NCI-H1417 (cell line): ENCODE measurements at places on chromosomes 7 and 10.

- DNase-seq: no peak
Measured at GRCh38 chr10:114352653-114353298, 51.5 kb downstream of the AFAP1L2 start.

- DNase-seq: peak; percentile 87
Measured at GRCh38 chr7:103075337-103075918, 488 bp downstream of the ARMC10 start.

DNA sequence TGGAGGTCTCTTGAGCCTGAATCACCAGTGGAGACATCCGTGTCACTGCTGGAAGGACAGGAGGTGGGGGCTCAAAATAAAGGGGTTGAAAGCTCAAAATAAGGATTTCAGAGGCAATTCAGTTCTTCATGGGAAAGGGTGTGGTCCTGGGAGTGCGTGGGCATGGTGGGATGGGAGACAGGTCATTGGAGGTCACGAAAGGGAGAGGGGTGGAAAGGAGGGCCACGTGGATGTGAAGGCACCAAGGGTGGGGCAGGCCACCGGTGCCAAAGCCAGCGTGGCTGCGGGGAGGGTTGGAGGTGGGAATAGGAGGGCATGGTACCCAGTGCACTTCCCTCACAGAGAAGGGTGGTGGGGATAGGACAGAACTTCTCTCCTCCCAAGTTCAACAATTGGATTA, 59.7 kb downstream of the HTR5A start:
- DNase-seq: no peak

- DNase-seq: no peak
Measured at GRCh38 chr7:129470411-129470810, 31.9 kb upstream of the SMKR1 start.

- DNase-seq: no peak
Measured at GRCh38 chr7:29442146-29442545, 121.5 kb upstream of the PRR15 start.

- no peak for DNase-seq
Measured at GRCh38 chr7:105016709-105017656, 3.0 kb downstream of the KMT2E start.

DNA sequence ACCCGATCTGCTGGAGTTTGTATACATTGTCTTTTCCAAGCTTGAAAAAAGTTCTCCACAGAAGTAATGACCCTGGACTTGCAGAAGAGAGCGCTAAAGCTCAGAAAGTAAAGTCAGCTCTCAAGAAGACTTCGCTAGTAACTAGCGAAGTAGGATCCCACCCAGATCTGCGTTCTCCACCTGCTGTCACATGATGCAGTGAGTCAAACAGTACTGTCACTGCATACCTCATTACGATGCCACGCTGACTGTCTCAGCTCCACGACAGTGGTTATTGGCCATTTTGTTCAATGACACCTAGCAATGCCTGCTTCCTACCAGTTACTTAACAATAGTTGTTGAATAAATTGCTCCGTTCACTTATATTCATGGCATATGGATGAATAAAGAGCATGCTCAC, 29.7 kb upstream of the SEC61G start:
- DNase-seq: peak; percentile 18

DNA sequence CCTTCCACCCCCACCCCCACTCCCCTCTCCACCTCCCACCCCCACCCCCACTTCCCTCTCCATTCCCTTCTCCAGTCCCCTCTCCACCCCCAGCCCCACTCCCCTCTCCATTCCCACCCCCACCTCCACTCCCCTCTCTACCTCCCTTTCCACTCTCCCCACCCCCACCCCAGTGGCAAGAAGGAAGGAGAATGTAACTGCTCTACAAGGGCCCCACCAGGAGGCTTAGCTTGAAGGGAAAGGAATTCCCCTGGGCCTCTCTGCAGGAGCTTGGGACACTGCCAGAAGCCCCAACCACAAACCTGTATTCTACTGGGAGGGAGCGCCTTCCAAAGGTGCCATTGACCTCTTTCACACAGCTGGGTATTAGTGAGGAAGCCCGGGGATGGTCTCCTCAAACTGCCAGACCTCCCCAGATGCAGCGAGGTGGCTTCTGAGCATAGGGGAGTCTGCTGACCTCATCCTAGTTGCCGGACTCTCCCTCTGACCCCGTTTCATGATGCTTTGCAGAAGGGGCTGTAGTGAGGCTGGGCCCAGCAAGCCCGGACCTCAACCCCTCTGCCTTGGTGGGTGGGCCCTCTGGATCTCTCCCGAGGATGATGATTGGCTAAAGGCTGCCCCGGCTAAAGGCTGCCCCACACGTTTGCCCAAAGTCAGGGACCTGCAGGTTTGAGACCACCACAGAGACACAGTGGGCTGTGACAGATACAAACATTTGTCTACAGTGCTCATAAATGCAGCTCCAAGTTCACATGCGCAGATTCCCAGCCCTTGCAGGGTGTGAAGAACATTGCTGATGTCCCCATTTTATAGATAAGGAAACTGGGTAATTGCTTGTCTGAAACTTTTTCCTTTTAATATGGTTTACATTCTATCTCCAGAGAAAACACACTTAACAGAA, 2.9 kb downstream of the DEPP1 start:
- peak; percentile 40 for DNase-seq

- DNase-seq: no peak
Measured at GRCh38 chr7:128093614-128094570, 62.7 kb upstream of the LRRC4 start.

GRCh38 chr10:123721441-123722049, 55.4 kb downstream of the GPR26 start:
- no peak for DNase-seq

- DNase-seq: no peak
Measured at GRCh38 chr7:24922099-24922773, 57.7 kb downstream of the OSBPL3 start.

DNA sequence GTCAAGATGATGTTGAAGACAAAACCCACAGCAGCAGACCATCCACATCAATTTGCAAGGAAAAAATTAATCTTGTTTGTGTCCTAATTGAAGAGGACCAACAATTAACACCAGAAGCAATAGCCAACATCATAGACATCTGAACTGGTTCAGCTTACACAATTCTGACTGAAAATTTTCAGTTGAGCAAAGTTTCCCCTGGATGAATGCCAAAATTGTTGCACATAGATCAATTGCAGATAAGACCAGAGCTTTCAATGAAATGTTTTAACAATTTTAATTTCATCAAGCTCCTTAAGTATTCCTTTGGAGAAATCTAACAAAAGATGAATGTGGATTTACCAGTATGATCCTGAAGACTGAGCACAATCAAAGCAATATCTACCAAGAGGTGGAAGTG, 168.6 kb downstream of the CTNNA3 start:
- DNase-seq: no peak
